ENCODE measurements at places on chromosomes 6 and 20. TPM values are rescaled to one million over a fixed set of nuclear protein-coding genes. Genes with fewer than 3 reads are reported as not detected.

DNA sequence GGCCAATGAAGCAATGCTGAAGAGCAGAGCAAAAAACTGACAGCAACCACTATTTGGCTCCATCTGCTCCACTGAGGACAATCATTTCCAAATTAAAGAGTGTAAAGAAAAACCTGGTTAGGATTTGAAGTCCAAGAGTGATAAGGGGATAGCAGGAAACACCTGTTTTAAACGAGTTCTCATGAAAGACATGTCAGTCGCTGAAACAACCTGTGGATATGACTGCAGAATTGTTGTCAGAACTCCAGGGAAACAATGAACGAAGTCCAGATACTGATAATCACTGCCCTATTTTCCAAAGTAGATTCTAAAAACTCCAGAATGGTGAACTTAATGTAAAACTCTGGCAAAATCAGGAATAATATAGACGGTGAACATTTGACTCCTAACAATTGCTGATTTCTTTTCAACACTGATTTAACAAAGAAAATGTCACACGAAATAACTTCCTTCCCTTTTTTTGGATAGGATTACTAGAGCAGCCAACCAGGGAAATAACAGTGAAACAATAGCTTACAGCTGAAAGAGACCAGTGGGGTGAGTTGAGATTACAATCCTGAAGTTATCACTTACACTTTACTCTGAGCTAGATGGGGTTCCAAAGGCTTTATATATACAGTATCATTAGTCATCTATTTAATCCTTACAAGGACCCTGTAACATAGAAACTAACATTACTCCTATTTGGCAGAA lies 83.7 kb downstream of the ELOVL5 start:
- no peak for DNase-seq

DNA sequence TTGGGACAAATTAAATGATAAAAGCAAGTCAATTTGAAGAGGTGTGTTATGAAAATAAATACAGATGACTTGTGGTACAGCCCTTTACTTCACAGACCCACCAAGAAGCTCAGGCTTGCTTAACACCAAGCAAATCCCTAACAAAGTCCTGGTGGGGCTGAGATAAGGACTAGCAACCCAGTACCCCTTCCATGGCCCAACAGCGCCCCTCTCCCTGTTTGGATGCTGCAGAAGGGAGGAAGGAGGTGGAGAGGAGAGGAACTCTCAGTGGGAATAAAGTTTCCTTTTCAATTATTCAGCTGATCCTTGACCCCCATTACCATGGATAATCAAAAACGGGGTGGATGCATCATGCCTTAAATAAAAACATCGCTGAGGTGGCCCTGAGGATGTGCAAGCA lies 4.5 kb upstream of the ZNF831 start:
- DNase-seq, result no peak

DNA sequence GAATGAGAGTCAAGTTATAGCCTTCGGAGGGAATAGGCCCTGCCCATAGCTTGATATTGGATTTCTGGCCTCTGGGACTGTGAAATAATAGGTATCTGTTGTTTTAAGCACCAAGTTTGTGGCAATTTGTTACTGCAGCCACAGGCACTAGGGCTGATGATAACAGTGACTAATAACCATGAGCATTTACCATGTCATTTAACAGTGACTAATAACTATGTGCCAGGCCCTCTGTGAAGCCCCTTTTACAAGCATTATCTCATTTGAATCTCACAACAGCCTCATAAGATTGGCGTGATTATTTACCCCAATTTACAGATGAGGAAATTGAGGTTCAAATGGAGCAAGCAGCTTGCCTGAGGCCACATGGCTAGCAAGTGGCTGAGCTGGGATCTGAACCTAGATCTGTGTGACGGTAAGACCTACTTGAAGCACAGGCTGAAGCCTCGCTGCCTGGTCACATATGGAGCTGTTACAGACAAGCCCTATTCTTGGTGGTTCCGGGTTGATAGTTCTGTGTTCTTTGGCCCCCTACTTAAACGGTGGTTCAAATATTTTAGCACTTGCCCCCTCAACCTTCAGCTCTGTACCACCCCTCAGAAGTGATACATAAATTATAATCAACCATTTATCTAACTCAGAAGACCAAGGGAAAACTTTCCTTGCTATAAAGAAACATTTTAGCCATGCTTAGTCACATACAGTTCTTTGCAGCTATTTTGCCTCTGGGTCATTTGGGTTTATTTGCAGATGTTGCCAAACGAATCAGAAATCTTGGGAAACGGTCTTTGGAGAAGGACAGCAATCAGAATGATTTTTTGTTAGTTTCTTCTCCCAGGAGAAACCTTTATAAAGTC lies 98.3 kb downstream of the ELOVL5 start:
- no peak for DNase-seq

- no peak for DNase-seq
Measured at GRCh38 chr20:11205769-11206362, 532.1 kb upstream of the JAG1 start.

GRCh38 chr6:81293896-81294295 lies 458.6 kb downstream of the TENT5A start:
- no peak for DNase-seq

DNA sequence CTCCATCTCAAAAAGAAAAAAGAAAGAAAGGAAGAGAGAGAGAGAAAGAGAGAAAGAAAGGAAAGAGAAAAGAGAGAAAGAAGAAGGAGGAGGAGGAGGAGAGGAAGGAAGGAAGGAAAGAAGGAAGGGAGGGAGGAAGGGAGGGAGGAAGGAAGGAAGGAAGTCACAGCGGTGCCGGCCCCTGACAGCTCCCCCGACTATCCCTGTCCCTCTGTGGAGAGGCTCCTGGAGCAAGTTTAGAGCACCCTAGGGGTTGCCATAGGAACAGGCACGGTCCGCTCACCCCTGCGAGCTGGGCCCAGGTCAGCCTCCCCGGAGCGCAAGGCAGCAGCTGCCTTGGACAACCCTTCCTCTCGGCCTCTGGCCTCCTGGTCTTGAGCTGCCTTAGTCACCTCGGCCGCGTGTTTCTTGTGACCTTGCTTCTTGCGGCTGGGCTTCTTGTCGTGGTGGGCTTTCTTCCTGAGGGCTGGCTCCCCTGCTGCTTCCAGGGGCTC lies 6.8 kb downstream of the BNIP5 start:
- DNase-seq, result no peak

DNA sequence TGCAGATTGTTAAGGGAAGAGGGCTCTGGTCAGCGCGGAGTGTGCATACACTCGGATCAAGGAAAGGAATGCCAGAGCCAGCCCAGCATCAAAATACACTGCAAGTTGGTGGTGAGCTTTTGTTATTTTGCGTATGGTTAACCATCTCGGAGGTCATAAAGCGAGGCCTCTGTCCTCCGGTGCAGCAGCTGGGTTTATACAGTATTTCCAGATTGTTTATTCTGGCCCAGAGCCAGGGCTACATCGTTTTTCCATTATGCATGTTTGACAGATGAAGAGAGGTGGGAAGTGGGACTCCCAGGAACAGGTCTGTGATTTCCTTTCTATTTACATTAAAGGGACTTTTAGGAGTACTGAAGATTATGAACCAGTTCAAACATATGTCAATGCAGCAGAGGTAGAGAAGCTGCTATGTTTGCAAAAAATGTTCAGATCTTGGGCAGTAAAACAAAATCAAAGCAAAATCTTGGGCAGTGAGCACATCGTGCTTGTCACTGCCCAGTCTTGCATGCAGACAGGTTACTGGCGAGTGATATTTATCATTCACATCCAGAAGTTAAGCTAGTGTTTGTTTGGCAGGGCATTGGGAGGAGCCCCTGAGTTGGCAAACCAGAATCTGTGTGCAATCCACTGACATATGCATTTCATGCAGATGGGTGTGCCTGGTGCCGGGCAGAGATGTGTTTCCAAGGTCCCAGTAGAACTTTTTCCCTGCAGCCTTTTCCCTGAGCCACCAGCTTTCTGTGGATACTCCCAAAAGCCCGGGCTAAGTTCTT lies 256.3 kb upstream of the TAB2 start:
- no peak for DNase-seq

SALL4 gene
- not detected for total RNA-seq

LTB gene
- total RNA-seq, result 0.40 TPM

All from left ventricle myocardium superior (tissue), 1 donor.